ENCODE measurements at places on chromosomes 3 and 15.

GRCh38 chr3:183774631-183775030 lies 50.7 kb downstream of the MAP6D1 start:
- no peak for DNase-seq

GRCh38 chr3:183122257-183122932 lies 23.1 kb upstream of the MCCC1 start:
- DNase-seq: peak; percentile 50

- no peak for DNase-seq
Observed at GRCh38 chr15:79315623-79316328, 4.9 kb downstream of the TMED3 start.

- DNase-seq: no peak
Observed at GRCh38 chr3:105515372-105515771, 148.7 kb downstream of the ALCAM start.

DNA sequence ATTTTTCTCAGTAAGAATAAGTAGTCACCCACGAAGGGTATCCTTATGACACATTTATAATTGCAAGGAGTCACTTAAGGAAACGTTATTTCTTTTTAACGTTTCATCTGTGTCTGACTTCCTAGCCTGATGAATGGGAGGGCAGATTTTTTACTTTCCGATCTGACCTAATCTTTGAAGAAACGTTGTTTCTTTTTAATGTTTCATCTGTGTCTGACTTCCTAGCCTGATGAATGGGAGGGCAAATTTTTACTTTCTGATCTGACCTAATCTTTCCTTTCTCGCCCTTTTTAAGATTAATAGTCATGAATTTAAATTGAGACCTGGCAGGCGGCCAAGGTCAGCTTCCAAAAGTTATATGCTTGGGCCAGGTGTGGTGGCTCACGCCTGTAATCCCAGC lies 3.0 kb upstream of the KLHL6 start:
- no peak for DNase-seq

GRCh38 chr3:186315581-186316354 lies 46.3 kb downstream of the DGKG start:
- peak; percentile 32 for DNase-seq

GRCh38 chr3:143088835-143089234 lies 30.7 kb upstream of the CHST2 start:
- no peak for DNase-seq
